ENCODE measurements at places on chromosomes 7 and 10.

GRCh38 chr10:94673614-94674321 is 9.8 kb upstream of the CYP2C18 start:
- DNase-seq: no peak

DNA sequence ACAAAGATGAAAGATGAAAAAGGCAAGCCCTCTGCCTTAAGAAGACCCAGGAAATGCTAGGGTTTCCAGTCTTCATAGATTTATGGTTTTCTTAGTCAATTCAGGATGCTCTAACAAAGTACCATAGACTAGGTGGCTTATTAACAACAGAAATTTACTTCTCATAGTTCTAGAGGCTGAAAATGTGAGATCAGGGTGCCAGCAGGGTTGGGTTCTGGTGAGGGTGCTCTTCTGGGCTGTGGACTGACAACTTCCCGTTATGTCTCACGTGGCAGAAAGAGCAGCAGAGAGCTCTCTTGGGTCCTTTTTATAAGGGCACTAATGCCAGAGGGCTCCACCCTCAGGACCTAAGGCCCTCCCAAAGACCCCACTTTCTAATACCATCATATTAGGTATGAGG is 23.7 kb downstream of the ELMO1 start:
- DNase-seq: no peak

DNA sequence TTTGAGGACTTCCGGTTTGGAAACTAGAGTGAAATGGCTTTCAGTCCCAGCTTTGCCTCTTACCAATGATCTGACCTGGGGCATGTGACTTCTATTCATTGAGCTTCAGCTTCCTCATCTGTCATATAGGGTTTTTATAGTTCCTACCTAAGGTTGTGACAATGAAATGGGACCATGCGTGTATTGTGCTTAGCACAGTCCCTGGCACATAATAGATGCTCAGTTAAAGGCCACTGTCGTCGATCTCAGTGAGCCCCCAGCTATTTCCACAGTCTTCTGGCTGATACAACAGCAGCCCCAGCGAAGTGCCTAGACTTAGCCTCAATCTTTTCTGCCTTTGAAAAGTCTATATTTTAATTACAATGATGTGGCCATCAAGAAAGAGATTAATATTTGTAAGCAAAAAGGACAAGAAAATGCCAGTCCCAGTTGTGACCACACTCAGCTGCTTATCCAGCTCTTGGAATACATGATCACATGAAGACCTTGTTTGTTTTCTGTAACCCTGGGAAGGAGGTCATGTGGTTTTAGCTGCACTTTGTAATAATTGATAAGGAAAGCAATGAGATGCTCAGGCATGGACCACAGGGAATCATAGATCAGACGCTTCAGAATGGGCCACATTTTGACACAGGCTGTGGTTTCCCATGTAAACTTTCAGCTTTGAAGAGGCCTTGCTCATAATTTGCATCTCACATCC is 44.6 kb downstream of the VWA2 start:
- DNase-seq: no peak

DNA sequence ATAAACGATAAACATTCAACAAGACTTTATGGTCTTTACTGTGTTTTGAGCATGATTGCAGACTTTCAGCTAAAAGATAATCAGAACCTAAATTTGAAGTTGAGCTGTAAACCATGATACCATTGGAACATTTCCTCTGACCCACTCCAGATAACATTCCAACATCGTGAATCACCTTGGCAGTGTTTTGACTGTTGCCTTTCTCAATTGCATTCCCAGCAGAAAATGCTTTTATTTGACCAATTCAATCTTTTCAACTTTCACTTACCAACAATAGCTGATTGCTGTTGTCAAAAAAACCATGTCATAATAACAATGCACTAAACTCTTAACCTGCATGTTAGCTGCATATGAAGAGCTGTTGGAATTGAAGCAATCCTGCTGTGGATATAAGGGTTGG is 165.5 kb downstream of the MDFIC start:
- no peak for DNase-seq

- DNase-seq: no peak
These were observed 56.0 kb downstream of the COL26A1 start for GRCh38 chr7:101418694-101419093.

DNA sequence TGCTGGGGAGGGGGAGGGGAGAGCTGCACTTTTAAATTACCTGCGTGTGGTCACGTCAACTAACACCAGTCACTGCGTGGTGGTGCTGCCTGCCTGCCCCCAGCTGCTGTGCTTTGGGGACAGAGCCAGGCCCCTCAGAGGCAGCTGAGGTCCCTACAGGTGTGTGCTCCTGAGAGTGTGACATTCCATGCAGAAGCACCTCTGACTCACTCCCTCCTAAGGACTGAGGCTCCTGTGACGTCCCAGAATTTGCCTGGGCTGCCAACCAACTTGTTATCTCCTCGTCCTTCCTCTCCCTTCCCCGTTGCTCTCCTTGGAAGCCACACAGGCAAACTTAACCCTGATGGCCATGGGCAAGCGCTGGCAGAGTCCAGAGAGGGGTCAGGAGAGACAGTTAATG is 563.0 kb downstream of the PARD3 start:
- no peak for DNase-seq

- no peak for DNase-seq
These were observed 32.3 kb upstream of the PLEKHS1 start for GRCh38 chr10:113718969-113719822.

DNA sequence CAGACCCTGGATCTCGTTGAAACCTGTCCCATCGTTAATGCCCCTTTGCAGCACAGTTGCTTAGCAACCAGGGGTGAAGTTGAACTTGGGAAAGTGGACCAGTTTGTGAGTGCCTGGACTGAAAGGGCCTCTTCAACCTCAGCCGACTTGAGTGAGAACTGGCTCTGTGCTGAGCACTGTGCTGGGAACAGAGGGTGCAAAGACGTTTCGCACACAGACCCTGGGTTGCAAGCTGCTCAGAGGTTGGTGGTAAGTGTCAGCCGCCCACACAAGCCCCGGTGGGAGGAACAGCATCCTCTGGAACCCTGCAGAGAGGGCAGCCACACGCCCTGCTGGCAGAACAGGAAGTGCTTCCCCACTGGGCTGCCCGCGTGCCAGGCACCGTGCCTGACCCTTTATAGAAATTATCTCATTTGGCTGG is 89.2 kb downstream of the CARD11 start:
- DNase-seq: no peak

- peak; percentile 45 for DNase-seq
These were observed 17.6 kb upstream of the EXOC6 start for GRCh38 chr10:92830478-92831389.

DNA sequence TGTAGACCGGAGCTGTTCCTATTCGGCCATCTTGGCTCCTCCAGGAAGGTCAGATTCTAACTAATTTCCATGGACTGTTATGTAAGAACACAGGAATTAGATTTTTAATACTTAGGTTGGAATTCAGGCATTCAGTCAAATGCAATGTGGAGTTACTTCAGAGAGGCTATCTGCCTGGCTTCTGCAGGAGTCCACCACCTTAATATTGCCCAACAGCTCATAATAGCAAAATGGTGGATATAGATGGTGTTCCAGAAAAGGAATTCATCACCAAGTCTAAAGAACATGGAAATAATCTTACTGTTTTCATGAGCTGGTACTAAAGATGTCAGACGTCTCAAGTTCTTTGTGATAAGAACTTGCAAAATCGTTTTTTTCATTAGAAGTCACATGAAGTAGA is 39.5 kb downstream of the CRHR2 start:
- no peak for DNase-seq

GRCh38 chr10:28468707-28469483 is 64.0 kb upstream of the WAC start:
- no peak for DNase-seq

DNA sequence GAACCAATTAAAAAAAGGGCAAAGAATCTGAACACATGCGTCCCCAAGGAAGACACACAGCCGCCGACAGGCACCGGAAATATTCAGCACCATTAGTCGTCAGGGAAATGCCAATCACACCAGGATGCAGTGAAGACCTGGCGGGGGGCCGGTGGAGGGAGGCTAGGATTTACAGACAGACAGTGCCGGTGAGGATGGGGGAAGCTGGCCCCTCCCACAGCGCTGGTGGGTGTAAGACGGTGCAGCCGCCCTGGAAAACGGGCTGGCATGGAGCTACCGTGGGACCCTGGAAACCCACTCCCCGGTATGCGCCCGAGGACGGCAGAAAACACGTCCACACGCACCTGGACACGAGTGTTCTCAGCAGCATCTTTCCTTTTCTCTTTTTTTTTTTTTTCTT is 4.8 kb upstream of the ADAP1 start:
- DNase-seq: no peak

DNA sequence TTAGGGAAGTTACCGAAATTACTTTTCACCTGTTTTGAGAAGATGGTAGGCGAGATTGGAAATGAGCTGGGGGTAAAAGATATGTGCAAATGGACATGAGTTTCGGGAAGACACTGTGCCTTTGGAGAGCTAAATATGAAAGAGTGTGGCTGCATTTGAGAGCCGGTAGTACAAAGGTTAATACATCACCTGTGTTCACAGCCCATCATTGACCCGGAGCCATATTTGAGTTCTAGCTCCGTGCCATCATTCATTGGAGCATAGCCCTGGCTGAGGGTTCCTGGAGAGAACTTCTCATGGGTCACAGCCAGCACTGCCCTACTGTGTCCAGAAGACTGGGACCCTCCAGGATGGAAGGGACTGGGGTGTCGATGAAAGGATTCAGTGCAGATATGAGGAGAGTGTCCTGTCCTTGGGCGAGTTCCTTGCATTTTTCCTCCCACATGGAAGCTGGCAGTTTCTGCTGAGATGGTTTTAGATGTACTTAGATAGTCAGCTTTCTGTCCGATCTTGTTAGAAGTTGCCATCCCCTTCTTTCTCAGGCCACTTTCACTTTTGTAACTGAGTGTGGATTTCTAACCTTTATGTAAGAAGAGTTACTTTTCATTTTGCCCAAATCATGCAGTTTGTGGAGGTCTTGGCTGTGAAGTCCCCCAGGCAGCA is 138.8 kb downstream of the JCAD start:
- DNase-seq: no peak

DNA sequence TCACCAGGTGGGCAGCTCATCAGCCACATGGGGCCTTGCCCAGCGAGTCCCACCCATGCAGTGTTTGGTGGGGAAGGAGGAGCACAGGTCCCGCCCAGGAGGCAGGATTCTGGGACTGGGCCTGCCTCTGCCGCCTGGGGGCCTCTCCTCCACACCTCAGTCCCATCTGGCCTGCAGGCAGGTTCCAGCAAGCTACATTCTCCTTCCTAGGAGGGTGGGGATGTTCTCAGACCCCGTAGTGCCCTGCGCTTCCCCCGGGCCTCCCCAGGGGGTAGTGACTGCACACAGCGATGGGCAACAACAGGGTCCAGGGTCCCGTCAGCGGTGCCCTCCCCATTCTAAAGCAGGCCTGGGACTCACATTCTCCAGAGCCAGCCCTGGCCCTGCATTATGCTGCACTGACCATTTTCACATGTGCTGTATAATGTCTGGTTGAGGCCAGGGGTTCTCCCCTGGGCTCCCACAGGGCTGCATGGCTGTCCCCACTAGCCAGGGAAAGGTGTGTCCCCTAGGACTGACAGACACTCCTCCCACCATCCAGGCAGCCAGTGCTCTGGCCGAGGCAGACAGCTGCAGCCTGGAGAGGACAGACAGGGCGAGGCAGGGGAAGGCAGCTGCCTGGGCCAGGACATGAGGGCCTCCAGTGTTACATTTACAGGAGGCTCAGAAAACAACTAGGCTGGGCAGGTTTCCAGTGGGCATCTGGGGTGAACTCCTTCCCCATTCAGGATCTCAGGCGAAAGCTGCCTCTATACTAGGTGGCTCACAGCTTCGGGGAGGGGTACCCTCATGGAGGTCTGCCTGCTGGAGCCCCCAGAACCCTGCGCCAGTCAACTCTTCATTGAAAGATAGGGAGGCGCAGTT is 9.3 kb downstream of the RASGEF1A start:
- DNase-seq: no peak

DNA sequence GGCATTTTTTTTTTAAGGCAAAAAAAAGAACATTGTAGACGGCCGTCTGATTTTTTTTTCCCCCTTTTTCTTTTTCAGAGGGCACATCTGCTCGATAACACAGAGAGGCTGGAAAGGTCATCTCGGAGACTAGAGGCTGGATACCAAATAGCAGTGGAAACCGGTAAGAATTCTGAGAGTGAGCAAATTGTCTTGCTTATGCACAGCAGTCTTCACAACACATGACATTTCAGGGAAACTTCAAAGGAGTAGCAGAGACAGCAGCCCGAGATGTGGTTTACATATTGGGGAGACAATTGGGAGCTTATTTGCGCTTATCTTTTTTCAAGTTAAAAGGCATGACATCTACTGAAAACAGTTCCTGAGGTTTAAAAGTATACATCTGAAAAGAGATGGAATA is 91.2 kb downstream of the VTI1A start:
- no peak for DNase-seq

DNA sequence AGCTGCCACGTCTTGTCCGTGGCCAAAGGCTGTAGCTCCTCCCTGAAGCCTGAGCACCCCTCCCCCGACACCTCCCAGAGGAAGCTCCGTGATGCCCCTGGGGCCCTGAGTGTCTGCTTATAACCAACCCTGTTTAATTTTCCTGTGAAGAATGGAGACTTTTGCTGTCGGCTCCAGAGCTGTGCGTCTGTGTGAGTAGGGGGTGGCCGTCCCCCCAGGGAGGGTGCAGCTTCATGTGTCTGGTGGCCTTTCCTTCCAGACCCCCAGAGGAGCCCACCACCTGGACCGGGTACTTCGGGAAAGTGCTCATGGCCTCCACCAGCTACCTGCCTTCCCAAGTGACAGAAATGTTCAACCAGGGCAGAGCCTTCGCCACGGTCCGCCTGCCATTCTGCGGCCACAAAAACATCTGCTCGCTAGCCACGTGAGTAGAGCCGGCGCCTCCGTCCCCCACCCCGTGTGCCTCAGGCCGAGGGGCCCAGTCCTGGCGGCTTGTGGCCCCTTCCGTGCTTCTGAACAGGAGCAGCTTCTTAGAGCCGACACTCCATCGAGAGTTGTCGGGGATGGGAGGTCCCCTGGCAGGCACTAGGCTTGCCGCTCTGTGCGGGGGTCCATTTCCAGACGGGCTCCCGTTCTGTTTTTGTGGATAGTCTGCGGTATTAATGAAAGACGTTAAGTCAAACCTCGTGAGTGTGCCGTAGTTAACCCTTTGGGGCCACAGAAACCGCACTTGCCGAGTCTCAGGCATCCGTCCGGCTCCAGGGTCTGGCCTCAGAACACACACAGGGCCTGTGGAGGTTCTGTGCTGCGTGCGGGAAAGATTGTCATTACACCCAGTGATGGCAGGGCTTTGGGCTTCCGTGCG is 37.1 kb downstream of the WIPI2 start:
- DNase-seq: no peak

- DNase-seq: no peak
These were observed 1203.5 kb downstream of the TYW1 start for GRCh38 chr7:68200051-68200670.
